Stimulated activated CD4-positive, alpha-beta T cell treated with anti-CD3 and anti-CD28 coated beads, Interleukin-4, amount 100 ng/mL, for 1 hour (primary cell): ENCODE measurements at places on chromosomes 12 and 14.

DNA sequence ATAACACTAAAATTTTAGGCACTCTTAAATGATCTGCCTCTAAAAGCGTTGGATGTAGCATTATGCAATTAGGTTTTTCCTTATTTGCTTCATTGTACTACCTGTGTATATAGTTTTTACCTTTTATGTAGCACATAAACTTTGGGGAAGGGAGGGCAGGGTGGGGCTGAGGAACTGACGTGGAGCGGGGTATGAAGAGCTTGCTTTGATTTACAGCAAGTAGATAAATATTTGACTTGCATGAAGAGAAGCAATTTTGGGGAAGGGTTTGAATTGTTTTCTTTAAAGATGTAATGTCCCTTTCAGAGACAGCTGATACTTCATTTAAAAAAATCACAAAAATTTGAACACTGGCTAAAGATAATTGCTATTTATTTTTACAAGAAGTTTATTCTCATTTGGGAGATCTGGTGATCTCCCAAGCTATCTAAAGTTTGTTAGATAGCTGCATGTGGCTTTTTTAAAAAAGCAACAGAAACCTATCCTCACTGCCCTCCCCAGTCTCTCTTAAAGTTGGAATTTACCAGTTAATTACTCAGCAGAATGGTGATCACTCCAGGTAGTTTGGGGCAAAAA is 4.1 kb downstream of the CDKN1B start:
- no peak for DNase-seq

- DNase-seq, result no peak
Observed at GRCh38 chr14:68246074-68246785, 426.7 kb downstream of the RAD51B start.

- no peak for DNase-seq
Observed at GRCh38 chr14:89563471-89563870, 146.4 kb upstream of the FOXN3 start.

DNA sequence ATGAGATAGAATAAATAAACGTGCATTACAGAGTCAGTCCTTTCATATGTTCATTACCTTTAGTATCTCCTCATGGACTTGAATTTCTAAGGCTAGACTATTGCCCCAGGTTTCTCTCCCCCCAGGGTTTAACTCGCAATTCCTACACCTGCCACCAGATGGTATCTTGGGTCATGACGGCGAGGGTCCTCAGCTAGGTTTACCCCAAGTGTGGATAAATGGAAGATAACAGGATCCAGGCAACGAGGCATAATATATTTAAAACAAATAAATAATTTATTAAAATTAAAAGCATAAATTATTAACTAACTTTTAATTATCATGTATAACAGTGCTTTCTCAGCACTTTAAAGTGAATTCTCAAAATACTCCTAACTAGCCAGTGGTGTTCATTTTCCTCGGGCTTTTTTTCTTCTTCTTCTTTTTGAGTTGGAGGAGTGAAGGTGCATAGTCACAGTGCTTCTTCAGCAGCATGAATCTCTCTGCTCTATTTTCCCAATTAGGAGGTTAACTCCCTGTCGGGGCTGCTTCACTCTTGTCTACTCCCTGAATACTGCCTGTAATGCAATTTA is 243.5 kb upstream of the CAND1 start:
- peak; percentile 50 for DNase-seq

DNA sequence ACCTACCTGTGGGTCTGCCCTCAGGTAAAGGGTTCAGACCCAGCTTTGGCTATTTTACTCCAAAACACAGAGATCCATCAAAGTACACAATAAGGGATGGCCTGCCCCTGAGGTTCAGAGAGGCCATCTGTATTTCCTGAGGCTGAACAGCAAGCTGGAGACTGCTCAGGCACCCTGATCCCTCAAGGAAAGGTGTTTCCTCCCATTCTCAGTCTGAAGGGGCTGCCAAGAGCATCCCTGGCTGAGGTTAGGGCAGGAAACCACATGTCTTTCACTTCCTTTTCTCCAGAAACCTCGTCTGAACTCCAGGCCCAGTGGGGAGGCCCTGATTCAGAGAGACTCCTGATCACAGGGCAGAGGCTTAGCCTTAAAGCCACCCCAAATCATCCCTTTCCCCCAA is 1.5 kb downstream of the RILPL1 start:
- no peak for DNase-seq

GRCh38 chr14:50340045-50340444 is 27.9 kb downstream of the DMAC2L start:
- no peak for DNase-seq

- DNase-seq, result no peak
Observed at GRCh38 chr12:106213662-106214061, 34.2 kb downstream of the CKAP4 start.

DNA sequence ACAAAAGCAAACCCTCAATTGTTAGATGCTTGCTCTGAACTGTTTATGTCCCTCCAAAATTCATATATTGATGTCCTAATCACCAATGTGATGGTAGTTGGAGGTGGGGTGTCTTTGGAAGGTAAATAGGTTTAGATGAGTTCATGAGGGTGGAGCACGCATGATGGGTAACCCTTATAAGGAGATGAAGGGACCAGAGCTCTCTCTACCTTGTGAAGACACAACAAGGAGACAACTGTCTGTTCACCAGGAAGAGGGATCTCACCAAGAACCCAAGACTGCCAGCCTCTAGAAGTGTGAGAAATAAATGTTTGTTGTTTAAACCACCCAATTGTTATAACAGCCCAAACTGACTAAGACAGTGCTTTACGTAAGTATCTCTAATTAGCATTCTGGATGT is 27.0 kb downstream of the DHRS2 start:
- no peak for DNase-seq

DNA sequence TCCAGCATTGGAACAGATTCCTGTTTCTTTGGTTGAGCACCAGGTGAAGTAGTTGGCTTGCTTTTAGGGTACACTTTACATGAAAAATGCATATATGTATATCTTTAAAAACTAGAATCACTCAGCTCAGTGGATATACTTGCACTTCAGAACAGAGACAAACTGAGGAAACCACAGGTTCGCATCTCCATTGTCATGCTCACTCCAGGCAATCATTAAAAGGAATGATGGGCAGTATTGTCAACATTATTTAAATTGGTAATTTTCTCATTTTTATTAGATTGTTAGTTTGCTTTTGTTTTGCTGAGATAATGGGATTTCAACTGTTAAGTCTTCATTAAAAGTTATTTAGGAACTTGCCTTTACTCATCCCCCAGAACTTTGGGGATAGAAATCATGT is 71.0 kb upstream of the NELL2 start:
- no peak for DNase-seq

DNA sequence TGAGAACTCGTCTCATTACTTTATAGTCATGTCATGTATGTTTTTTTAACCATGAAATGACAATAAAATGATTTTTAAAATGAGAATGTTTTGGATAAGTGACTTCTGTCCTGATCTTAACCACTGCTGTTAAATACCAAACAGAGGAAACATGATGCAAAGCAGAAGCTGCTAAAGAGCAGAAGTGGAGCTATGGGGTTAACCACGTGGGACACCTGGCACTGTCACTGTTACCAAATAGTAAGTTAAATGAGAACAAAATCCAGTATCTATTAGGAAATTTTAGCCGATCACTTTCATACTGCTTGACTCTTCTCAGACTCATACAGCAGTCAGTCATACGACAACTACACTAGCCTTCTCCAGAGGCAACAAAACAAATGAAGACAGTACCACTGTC is 82.4 kb downstream of the SCAF11 start:
- no peak for DNase-seq

- DNase-seq, result no peak
Observed at GRCh38 chr12:58288190-58288589, 346.8 kb downstream of the ATP23 start.

DNA sequence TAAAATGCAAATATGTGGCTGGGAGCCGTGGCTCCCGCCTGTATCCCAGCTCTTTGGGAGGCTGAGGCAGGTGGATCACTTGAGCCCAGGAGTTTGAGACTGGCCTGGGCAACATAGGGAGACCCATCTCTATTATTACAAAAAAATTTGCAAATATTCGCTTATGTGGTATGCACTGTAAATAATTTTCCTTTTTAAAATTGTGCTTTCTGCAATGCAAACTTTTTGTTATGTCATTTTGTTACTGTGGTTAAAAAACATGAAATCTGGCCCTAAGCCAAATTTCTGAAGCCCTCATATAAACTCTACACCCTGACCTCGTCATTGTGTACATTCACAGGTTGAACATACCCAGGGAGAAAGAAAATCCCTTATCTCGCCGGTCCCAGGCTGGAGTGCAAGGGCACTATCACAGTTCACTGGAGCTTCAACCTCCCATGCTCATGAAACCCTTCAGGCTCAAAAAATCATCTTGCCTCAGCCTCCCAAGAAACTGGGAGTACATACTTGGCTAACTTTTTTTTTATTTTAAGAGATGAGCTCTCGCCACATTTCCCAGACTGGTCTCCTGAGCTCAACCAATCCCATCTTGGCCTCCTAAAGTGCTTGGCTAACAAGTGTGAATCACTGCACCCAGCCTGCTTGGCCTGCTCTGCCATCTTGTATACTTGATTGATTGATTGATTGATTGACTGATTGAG is 24.7 kb downstream of the TRAPPC6B start:
- DNase-seq, result no peak

- no peak for DNase-seq
Observed at GRCh38 chr14:20623798-20624197, 17.7 kb downstream of the OR6S1 start.

GRCh38 chr12:123050913-123051312 is 70.4 kb downstream of the ARL6IP4 start:
- DNase-seq, result no peak

GRCh38 chr12:39930101-39930500 is 175.8 kb downstream of the SLC2A13 start:
- no peak for DNase-seq

- no peak for DNase-seq
Observed at GRCh38 chr14:75338398-75338797, 59.8 kb downstream of the FOS start.

- DNase-seq, result no peak
Observed at GRCh38 chr12:84572196-84572595, 340.4 kb downstream of the SLC6A15 start.

- DNase-seq, result no peak
Observed at GRCh38 chr12:69342421-69342820, 5.8 kb upstream of the LYZ start.

DNA sequence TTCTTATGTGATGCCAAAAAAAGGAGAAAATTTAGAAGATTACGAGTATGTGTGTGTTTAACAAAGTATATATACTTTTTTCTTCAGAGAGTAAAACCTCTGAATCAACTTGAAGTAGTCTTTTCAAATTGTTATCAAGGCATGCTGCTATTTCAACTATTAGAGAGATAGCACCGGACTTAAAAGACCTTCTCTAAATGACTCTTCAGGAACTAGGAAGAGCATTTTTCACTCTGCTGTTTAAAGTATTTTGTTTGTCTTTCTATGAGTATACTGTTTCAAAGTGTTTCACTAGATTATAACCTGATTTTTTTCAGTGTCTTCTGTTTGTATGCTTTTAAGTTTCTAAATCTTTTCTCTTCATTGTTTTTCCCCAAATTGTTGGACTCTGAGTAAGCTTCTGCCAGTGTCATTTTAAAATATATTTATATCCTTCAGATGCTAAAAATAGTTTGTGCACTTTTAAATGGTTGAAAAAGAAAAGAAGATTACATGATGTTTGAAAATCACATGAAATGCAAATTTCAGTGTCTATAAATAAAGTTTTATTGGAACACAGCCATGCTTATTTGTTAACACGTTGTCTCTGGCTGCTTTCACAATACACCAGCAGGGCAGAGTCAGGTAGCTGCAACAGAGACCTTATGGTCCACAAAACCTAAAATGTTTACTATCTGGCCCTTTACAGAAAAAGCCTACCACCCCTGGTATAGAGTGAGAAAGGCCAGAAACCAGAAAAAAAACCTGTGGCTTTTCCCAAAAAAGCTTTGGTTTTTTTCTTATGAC is 21.3 kb downstream of the CRADD start:
- no peak for DNase-seq

GRCh38 chr14:59831121-59831730 is 39.4 kb downstream of the RTN1 start:
- no peak for DNase-seq

DNA sequence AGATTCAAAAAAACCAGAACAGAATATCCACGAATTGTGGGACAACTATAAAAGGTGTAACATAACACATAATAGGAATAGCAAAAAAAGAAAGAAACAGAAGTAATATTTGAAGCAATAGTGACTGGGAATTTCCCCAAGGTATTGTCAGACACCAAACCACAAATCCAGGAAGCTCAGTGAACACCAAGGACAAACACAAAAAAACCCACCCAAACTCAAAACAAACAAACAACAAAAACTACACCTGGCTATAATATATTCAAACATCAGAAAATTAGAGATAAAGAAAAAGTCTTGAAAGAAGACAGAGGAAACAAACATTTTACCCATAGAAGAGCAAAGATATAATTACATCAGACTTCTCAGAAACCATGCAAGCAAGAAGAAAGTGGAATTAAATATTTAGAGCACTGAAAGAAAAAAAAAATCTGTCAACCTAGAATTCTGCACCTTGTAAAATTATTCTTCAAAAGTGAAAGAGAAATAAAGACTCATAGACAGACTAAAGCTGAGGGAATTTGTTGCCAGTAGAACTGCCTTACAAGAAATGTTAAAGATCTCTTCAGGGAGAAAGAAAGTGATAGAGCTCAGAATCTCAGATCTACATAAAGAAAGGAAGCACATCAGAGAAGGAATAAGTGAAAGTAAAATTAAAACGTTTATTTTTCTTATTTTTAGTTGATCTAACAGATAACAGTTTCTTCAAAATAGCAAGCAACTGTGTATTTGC is 12.1 kb upstream of the HMGA2 start:
- DNase-seq, result no peak

DNA sequence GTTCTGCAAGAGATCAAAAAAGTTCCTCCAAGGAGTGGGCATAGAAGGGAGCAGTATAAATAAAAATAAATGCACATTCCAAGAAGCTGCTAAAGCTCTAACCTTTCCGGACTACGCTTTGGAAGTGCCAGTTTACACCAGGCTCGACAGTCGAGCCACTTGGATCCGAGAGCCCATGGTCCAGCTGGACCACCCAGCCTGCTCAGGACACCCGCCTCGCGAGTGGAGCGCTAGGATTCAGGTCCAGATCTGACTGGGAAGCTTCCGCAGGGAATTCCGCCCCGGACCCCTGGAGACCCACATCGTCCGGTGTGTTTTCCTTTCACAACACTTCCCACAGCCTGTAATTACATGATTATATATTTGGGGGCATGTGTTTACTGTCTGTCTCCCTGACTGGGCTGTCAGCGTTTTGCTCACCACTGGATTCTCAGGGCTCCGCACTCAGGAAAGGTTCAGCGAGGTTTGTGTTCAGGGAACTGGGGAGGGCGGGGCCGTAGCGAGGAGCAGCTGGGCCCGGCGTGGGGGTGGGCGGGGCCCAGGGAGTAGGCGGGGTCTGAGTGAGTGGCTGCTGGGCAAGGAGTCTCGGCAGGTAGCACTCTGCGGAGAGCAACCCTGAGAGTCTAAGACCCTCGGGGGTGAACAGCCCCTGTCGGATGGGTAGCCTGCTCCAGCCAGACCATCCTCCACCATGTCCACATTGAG is 52.3 kb upstream of the TMEM263 start:
- peak; percentile 79 for DNase-seq

- peak; percentile 21 for DNase-seq
Observed at GRCh38 chr12:48818831-48819590, 715 bp downstream of the CACNB3 start.
